Foreskin fibroblast (primary cell): ENCODE measurements at places on chromosomes 7 and 10.

GRCh38 chr7:95394370-95394769 is 1.8 kb downstream of the PON3 start:
- DNase-seq, result no peak

GRCh38 chr7:128454808-128455542 is 703 bp upstream of the HILPDA start:
- DNase-seq, result peak; percentile 55

DNA sequence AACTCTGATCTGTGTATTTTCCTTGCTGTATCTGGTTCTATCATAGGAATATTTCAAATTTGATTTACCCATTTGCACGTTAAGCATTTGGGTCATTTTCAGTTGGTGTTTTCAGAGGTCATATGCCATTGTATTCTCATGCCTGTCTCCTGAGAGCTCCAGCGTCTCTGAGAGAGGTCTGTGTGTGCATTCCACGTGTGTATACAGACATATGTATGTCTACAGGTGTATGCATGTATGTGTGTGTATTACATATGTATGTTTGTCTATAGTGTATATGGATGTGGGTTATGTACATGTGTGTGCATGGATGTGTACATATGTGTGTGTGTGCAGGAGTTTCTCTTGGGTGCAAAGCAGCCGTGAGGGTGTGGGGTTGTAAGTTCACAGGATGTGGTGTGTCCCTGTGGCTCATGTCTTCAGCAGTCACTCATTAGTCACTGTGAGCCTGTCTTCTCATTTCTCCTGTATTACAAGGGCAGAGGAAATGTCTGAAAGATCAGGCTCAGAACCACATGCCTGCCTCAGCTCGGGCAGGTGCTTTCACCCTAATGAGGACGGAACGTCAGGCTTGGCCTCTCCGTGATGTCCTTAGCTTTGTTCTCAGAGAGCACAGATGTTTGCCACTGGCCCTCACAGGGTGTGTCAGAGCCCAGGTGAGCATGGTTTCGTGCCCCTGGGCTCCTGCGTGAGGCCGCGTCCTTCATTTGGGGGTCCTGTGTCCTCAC is 101.6 kb downstream of the NKX6-2 start:
- DNase-seq, result peak; percentile 77

DNA sequence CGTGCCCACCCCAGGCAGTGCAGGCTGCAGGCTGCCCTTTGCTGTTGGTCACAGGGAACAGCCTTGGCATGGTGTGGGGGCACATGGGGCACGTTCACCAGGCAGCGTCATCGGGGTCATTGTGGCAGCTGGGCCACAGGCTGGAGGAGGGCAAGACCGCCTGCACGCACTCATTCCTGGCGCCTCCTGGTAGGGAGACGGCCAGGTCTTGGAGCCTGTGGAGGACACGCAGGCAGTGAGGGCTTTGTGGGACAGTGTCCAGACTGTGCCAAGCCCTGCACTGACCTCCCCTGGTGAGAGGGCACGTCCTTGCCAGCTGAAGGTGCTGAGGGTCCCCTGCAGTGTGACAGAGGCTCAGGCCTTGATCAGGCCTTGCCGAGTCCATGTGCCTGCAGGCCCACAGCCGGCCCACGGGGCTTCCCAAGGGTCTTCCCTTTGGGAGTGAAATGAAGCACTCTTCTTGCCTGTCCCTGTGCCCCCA is 76.4 kb downstream of the NKX6-2 start:
- DNase-seq, result no peak

GRCh38 chr10:131703941-131704340 is 196.9 kb upstream of the PPP2R2D start:
- DNase-seq, result no peak

DNA sequence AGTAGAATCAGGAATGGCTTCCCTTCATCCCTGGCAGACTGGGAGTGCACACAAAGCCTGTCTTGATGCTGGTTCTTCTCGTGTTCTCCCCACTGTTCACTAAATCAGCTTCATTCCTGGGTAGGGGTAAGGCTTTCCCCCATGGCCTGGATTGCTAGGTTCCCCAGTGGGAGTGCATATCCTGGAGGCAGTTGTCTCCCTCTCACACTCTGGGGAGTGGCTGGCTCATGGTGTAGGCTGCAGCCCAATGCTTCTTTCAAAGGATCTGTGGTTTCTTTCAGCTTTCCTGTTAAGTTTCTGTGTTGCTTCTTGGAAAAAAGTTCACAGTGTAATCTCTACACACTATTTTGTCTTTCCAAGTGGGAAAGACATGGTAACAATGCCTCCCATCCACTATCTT is 32.6 kb upstream of the ARMC3 start:
- DNase-seq, result peak; percentile 3

DNA sequence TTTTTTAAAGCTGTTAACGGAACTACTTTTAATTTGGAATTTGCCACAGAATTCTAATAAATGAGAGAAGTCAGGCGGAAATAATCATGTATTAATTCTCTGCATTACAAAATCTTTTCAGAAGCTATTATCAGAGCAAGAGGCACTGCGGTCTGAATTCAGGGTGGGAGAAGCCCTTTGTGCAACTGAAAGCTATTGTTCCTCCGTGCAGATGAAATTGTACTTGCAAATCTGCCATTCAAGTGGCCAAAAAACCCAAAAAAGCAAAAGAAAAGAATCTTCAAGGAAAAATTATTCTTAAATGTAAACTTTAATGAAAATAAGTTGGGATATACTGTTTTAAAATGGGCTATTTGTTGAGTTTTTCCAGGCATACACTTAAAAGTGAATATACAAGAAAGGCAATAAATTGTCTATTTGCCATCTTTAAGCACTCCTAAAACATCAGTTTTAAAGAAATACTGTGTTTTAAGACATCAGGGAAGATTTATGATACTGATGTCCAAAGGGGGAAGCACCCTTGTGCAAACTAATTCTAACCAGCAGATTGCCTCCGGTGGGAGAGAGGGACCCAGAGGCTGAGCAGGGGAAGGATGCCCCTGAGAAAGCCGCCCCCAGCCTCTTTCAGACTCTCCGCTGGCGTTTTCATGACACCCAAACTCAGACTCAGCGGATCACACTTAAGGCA is 351.2 kb downstream of the DNAJB6 start:
- DNase-seq, result no peak

DNA sequence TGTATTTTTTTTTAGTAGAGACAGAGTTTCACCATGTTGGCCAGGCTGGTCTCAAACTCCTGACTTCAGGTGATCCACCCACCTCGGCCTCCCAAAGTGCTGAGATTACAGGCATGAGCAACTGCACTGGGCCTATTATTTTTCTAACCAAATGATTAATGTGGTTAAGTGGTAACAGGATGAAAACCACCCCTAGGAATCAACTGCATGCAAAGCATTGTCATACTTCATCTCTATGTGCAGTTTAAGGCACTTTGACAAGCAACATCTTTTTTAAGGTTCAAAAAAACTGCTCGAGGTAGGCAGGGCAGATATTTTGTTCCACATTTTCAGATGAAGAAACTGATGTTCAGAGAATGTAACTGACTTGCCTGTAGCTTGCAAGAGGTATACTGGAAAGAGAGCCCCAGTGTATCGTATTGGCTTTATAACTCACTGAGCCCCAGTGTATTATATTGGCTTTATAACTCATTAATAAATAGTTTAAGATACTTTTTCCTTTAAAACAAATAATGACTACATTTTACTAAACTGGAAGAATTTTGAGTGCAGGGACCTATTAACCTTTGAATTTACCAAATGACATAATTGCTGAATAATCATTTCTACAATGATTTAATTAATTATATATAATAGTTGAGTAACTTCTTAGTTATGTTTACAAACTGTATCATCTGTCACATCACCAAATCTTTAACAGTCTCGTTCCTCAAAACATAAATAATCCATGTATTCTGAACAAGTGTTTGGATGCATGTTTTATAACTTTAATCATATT is 38.1 kb downstream of the RTKN2 start:
- DNase-seq, result peak; percentile 39

DNA sequence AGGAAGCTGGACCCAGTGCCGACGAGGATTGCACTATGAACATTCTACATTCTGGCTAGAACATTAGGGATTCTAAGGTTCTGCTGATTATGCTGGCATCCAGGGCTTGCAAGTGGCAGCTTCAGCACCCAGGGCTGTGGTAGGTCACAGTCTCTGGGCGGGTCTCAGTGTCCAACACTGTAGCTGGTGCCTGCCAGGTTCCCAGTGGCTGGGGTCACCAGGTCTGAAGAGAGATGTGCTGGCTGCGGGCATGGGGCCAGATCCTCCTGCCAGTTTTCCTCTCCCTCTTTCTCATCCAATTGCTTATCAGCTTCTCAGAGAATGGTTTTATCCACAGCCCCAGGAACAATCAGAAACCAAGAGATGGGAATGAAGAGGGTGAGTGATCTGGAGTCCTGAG is at the start of gene PTTG1IP2:
PTTG1IP2 (plus strand) TSS at position 86 of the 400 bp plus-strand sequence; CDS start at position 234, 148 bp downstream.
- DNase-seq, result no peak

DNA sequence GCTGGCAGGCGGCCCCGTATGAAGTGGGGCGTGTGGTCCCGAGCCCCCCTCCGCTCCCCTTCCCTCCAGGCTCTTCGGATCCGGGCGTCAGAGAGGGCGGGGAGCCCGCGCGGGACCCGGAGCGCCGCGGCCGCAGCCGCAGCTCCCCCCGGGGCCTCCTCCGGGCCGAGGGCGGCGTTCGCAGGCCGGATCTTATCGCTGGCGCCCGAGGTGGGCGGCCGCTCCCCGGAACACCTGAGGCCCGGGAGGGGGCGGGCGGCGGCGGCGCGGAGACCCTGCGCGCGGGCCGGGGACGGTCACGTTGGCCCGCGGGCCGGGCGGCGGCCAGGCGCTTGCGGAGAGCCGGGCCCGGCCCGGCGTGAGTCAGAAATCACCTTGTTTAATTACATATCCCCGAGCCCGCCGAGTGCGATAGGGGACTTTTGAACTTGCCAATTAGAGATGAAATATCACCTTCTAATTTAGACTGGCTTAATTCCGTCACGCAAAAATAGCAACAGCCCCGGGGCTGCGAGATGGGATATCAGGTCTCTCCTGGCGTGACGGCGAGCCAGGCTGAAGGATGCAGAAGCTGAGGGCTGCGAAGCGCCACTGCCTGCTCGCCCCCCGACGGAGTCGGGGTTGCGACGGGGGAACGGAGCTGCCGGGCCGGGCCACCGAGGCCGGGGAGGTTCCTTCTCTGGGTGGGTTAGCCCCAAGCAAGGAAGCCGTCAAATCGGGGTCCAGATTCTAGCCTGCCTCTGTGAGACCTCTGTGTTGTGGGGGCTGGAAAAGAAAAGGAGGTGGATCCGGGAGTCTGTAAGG is 43.4 kb downstream of the LDB3 start:
- peak; percentile 22 for DNase-seq

DNA sequence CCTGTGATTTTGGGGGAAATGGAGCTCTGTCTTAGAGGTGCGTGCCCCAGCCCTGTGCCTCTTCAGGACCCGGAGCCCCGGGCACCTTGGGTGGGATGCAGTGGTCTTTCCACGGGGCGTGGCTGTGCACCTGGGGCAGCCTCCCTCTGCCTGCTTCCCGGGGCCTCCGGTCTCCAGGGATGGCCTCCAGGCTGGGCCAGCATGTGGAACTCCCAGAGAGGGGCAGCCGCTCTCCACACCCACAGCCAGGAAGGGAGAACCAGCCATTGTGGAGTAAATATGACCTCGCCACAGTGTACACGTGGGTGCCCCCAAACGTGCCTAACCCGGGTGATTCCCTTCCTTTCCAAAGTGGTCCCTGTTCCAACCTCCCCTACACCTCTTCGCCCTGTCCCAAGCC is 52.6 kb downstream of the JAKMIP3 start:
- no peak for DNase-seq

- peak; percentile 14 for DNase-seq
Measured at GRCh38 chr7:75814407-75814947, 871 bp upstream of the CCL24 start.

DNA sequence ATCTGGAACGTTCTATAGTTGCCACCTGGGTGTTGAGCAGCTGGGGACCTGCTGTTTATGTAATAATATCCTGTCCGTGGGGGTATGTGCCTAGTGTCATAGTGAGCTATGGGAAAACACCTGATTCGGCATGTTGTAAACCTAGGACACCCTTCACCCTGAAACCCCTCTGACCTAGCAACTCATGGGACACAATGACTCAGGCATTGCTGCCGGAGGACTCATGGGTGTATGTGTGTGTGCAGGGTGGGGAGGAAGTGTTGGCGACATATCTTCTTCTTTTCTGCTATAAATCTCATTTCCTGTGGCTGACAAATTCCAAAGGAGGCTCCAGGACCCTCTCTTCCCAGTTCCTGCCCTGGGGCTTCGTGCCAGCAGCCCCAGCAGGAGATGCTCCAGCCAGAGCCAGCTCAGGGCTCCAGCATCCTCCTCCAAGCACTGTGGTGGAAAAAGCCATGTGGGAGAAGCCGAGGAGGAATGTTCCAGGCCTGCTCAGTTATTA is 77.0 kb upstream of the PODXL start:
- DNase-seq, result peak; percentile 69
